ENCODE measurements at places on chromosomes 12 and 14.

GRCh38 chr14:57390806-57391516, 575 bp downstream of the NAA30 start:
- DNase-seq: no peak

DNA sequence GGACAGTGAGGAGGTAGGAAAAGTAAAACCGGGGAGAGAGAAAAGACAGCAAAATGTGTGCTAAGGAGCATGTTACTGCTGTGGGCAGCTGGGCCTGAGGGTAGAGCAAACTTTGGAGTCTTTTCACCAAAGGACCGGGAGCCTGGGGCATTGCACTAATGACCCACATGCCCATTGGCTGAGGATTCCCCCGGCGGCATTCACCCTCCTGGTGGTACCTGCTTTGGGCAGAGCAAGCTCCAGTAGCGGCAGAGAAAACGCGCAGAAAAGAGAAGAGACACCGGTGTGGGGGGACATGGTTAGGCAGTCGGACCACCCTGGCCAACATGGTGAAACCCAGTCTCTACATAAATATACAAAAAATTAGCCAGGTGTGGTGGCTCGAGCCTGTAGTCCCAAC, 83.4 kb upstream of the ESRRB start:
- DNase-seq: no peak

- DNase-seq: no peak
Measured at GRCh38 chr12:1881301-1881700, 37.2 kb downstream of the CACNA2D4 start.

DNA sequence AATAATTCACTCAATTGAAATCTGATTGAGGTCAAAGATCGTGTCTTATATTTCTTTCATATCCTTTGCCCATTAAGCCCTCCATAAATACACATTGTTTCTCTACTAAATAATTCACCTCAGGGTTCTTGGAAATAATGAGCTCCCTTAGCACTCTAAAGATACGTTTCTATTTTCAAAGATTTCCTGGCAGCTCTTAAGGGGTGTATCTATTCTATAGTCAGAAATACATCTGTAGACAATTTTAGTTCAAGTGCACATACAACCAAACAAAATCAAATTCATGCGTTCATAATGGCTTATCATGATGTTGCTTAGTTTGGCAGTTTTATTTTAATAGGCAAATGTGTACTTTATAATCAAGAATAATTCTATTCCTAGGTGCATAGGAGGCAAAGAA, 361.1 kb upstream of the DDHD1 start:
- DNase-seq: no peak

DNA sequence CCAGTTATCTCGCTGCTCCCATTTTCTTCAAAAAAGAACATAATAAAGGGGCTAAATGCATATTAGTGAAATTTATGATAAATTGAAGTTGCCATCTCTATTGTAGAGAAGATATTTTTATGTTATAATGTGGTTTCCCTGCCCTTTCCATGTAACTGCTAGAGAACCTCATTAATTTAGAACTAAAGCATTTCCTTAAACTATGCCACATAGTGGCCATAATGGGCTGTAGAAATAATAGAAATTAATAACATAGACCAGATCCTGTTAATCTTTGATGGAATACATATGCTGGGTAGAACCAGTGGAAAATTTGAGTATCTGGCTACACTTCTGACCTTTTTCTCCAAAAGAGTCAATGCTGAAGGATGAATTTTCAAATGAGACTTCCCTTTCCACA, 376.7 kb downstream of the PDZRN4 start:
- no peak for DNase-seq

- DNase-seq: no peak
Measured at GRCh38 chr14:68945585-68946488, 33.3 kb downstream of the ACTN1 start.

DNA sequence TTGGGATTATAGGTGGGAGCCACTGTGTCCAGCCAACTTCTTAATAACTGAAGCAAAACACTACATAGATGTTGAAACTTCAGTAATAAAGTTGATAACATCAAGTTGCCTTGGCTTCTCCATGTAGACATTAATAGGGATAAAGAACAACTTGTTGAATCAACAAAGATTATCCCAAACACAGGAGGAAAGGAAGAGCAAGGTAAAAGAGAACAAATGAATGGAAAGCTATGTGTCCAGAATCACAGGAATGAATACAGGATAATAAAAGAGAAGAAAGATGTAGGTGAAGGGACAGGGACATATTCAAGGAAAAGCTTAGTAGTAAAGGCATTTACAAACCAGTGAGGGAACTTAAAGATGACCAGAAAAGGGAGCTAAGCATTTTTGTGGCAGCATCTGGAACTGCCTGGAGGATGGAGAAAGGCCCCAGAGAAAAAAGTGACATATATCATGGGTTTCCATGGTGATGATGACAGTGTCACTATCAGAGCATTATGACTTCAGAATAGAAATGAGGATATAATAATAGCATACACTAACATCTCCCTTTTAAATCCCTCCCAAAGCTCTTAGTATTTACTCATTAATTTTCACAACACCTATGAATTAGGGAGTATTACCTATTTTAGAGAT, 24.0 kb upstream of the MDM1 start:
- DNase-seq: no peak

All from NCI-H1930 (cell line).